Fibroblast of lung (primary cell): ENCODE measurements at places on chromosomes 6 and 20. TPM values are rescaled to one million over a fixed set of nuclear protein-coding genes. Genes with fewer than 3 reads are reported as not detected.

Gene SYCP2L
- total RNA-seq, result under 0.01 and 0.26 TPM in 2 replicates

Gene SIRPA
- 14.1 and 25.1 TPM in 2 replicates for total RNA-seq

Gene VSTM2L
- total RNA-seq, result 1.5 and 1.7 TPM in 2 replicates

GRCh38 chr6:7445101-7445500 lies 55.5 kb downstream of the RIOK1 start:
- peak; percentile 34 for DNase-seq

DNA sequence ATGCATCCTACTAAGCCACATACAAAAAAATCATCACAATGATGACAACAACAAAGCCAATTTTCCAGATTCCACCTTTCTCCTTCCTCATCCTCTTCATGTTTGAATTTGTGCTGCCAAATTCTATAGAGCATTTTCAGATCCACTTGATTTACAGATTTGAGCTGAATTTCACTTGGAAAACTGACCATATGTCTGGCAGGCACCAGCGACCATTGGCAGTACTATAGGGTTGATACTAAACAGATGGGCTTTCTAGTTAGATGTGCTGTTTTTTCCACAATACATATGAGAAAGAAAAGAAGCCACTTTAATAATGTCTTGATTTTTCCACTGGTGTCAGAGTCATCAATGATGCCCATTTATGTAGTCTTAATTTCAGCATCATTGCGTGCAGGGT lies 127.0 kb downstream of the PHACTR3 start:
- DNase-seq, result no peak

GRCh38 chr6:37693079-37693478 lies 4.6 kb downstream of the MDGA1 start:
- DNase-seq, result no peak

- no peak for DNase-seq
Measured at GRCh38 chr20:7696311-7696710, 243.9 kb downstream of the HAO1 start.

DNA sequence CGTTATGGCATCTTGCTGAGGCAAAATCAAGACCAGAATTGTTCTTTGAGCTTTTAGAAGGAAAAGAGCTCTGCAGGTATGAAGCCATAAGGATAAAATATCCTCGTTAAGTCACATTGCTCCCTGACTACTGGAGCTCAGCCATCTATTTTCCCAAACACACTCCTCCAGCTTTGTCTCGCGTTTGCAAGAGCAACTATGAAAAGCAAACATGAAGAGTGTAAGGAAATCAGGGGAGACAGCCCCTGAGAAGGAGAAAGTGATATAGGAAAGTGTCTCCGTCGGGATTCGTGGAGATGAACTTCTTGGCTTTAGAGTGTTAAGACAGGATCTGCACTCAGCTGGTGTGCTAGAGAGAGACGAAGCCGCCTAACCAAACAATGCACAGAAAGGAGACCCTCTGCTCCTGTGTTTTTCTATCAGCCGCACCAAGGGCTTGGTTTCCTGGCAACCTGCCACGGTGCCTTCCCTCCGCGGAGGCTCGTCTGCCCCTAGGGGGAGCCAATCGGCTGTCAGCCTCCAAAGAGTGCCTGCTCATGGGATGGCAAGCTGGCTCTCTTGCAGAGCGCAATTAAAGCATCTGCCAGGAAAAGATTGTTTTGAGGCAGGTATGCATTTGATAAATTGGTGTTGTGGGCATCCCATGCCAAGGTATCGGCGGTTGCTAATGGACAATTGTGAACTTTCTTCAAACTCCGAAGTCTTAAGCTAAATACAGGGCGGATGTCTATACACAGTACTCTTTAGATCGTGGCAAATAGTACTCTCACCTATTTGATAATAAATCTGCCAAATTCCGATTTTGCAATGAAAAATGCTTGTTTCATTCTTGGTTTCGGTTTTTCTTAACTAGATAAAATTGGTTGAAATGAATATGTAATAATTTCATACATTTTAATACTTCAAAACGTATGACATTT lies 603.2 kb downstream of the RNF144B start:
- peak; percentile 55 for DNase-seq

DNA sequence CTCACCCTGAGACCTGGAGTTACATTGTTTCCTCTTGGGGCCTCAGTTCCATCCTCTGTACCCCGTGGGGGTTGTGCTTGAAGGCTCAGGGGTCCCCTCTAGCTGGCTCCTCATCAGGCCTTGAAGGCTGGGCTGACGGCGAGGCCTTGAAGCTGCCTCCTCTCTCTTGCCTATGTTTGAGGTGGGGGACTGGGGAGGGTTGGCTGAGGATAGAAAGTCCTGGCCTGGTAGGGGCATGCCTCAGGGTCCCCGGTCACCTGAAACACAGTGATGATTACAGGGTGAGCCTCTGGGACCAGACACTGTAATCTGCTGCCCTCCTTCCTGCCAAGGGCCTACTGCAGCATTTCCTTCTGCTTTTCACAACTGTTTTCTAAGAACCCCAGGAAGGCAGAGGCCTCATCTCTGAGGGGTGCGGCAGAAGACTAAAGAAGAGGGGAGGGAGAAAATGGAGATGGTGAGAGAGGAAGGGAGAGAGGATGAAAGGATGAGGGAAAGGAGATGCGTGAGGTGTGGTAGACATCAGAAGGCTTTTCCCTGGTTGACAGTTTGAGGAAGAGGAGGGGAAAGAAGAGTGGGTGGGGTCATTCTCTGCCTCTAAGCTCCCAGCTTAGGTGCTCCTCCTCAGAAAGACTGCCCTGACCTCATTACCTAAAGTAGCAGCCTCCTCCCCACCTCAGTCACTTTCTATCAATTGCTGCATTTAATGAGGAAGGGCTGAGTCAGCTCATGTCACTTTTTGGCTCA lies 29.7 kb downstream of the VEGFA start:
- no peak for DNase-seq

DNA sequence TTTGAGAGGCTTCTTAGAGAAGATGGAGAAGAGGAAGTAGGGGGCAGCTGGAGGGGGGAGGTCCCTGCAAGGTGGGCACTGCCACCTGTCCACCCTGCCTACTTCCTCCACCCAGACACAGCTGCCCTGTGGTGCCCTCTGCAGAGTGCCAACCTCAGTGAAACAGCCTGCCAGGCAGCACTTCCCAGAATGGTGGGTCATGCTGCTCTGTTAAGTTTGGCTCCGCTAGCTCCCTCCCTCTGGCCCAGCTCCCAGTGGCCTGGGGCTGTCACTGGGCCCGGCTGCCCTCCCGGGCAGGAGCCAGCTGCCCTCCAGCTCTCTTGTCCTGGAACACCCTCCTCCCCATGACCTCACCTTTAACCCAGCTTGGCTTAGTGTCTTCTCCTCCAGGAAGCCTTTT lies 5.1 kb upstream of the EPB41L1 start:
- DNase-seq, result no peak

GRCh38 chr20:18685406-18685805 lies 97.6 kb downstream of the DTD1 start:
- DNase-seq, result no peak
